ENCODE measurements at places on chromosomes 1 and 21.

DNA sequence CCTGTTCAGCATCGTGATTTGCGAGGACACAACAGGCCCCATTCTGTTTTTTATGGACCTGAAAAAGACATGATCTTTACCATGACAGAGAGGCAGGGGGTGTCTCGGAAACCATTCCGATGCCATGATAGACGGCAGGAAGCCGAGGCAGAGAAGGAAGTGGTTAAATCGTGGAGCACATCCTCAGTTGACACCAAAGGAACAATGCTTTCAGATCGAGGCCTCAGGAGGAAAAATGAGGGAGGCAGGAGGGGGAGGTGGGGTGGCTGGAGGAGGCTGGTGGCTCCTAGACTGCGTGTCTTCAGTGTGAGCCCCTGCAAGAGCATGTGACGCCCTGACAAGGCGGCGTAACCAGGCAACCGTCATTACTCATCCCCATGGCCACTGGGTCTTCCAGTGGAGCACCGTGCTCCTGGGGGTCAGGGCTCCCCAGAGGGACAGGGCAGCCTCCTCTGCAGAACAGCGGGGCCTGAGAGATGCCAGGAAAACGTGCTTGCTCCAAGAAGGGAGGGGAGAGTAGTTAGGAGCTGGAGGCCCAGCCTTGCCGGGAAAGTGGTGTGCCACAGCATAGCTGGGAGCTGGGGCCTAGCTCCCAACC, 172.8 kb upstream of the TMEM51 start:
- DNase-seq = peak; percentile 72

DNA sequence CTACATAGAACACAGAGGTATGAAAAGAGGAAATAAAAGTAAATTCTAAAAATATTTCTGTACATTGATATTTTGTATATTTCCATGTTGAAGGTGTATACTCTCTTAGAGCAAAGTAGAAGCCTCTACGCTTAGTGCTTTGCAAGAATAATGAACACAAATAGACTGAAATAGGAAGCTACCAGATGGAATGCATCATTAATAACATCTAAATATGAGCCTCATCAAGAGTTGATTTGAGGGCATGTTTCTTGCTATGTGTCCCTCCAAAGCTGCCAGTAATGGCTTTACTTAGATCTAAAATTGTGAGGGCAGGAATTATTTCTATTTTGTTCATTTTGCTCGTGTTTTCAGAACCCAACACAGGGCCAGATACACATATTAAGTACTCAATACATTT, 94.4 kb downstream of the KCNT2 start:
- DNase-seq = no peak

GRCh38 chr21:37087188-37087587, 14.1 kb downstream of the TTC3 start:
- DNase-seq = peak; percentile 71

DNA sequence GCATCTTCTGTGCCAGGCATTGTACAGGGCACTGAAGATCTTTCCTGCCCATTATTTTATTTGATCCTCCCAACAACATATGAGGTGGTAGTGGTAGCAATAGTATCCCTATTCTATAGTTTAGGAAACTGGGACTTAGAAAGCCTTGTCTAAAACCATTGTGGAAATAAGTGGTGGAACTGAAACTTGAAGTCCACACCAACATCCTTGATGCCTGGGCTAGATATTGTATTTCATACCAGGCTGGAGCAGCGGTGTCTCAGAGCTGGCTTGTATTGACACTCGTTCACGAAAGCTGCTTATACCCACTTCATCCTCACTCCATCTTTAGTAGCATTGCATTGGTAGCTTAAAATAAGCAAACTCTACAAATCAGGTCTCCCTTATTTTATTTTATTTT, 9.7 kb upstream of the CTSS start:
- DNase-seq = no peak

- DNase-seq = peak; percentile 95
Measured at GRCh38 chr1:203906932-203907331, 45.5 kb downstream of the SNRPE start.

DNA sequence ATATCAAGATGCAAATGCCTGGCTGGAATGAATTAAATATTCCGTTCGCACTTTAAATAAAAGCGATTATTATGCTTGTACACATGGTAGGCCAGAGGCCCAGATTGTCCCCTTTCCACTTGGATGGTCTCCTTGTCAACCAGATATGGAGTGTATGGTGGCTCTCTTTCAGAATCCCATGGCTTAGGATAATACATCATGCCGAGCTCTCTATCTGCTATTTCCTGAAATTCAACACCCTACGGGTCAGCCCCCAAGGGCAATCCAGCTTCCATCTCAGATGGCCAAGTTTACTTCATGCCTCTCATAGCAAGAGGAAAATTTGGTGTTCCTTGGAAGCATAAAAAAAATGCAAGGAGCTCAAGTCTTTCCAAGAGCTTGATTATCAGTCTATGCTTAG, 25.4 kb upstream of the FMO1 start:
- peak; percentile 66 for DNase-seq

DNA sequence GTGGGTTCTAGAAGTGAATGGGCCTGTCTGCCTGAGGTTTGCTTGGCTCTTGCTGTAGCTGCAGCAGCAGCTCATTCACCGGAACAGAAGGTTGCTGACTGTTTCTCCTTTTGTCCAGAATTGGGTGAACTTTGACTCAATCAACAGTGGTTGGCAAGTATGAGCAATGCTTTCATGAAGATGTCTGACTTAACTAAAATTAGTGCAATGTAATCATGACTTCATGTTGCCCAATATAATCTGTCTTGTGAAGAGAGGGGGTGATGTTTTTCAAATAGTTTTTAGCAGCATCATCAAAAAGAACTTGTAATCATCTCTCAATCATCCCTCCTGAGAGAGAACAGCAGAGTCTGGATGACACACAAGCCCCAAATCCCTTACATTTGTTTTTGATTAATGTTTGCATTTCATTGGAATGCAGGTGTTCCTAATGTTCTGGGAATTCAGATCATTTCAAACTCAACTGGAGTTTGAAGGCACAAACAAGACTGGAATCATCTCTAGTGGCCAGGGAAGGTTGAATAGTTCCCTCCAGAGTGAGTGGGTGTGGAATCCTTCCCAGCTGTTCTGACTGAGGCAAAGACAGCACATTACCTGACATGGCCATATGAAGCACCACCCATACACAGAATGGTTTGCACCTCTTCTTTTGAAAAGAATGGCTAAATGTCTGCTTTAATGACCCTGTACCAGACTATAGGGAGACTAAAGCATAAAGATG, 82.9 kb downstream of the HLX start:
- peak; percentile 96 for DNase-seq

GRCh38 chr1:232009741-232010140, 383.2 kb downstream of the DISC1 start:
- DNase-seq = no peak

GRCh38 chr1:184854036-184854435, 99.4 kb upstream of the EDEM3 start:
- no peak for DNase-seq

- DNase-seq = no peak
Measured at GRCh38 chr1:182629499-182630096, 25.4 kb upstream of the RGS16 start.

DNA sequence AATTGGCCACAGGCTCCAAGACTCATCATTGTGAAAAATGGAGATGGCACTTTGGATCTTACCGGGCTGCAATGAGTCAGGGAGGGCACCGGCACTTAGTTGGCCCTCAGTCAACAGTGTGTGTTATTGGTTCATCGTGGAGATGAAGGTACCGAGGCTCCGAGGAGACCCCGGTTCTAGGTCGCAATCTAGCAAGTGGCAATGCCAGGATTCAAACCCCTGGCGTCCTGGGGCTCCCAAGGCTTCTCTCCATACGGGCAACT, 49.0 kb upstream of the ACOT11 start:
- DNase-seq = no peak

DNA sequence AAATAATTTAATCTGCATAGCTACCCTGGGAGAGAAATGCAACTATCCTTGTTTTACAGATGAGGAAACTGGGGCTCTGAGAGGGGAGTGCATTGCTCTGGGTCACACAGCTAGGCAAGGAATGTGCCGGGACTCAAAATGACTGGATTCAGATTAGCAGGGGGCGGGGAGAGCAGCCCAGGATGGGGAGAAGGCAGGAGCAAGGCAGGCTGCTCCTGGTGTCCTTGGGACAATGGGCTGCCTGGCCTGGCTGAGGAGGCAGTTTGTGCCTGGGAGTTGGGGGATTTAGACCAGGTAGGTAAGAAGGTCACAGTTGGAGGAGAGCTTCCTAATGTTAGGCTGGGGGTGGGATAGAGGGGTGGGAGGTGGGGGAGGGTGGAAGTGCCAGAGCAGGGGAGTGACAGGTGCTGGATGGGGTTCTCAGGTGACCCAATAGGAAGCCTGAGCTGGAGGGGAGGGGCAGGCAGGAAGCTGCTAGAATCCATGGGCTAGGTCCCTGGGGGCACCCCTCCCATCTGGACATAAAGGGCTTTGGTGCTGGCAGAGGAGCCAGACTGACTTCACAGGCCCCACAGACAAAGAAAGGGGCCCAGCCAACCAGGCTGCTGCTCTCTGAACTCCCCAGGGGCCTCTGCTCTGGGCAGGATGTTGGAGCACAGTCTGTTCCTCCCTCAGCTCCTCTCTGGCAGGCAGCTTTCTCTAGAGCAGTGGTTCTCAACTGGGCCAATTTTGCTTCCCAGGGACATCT, 29.0 kb downstream of the TRIM62 start:
- DNase-seq = peak; percentile 76

- peak; percentile 92 for DNase-seq
Measured at GRCh38 chr1:47409311-47410067, 6.6 kb upstream of the FOXE3 start.

GRCh38 chr1:41122851-41123518, 101.5 kb upstream of the SLFNL1 start:
- peak; percentile 95 for DNase-seq

DNA sequence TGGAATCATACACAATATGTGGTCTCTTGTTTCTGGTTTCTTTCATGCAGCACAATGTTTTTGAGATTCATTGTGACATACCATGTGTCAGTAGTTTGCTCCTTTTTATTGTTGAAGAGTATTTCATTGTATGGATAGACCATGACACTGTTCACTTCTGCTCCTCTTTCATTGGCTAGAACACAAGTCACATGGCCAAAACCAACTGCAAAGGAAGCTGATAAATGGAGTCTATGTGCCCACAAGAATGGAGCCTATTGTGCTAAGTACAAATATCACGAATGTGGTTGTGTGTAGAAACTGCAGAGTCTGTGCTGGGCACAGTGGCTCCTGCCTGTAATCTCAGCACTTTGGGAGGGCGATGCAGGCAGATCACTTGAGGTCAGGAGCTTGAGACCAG, 28.6 kb upstream of the FNBP1L start:
- DNase-seq = no peak

GRCh38 chr1:178724728-178725465, at the start of gene RALGPS2:
Gene RALGPS2, plus strand, starts transcription at chr1:178725244. Its CDS starts 51,521 bp downstream, at chr1:178776765.
- DNase-seq = peak; percentile 84

DNA sequence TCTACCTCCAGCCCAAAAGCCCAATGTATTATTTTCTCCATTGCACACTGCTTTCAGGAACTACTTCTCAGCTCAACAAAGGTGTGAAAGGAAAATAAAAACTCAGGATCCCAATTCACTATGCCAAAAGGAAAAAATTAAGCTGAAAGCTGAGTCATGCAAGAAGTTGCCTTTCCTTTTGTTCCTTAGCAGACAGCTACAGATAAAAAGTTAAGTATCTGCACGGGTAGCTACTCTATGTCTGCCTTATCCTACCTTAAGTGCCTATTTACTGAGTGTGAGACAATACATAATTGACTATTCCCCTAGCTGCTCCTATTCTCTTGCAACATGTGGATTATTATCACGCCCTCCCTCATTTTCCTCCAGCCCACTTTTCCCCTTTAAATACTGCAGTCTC, 84.1 kb downstream of the ADCY10 start:
- DNase-seq = no peak

- DNase-seq = no peak
Measured at GRCh38 chr1:211908951-211909350, 78.4 kb upstream of the LPGAT1 start.

DNA sequence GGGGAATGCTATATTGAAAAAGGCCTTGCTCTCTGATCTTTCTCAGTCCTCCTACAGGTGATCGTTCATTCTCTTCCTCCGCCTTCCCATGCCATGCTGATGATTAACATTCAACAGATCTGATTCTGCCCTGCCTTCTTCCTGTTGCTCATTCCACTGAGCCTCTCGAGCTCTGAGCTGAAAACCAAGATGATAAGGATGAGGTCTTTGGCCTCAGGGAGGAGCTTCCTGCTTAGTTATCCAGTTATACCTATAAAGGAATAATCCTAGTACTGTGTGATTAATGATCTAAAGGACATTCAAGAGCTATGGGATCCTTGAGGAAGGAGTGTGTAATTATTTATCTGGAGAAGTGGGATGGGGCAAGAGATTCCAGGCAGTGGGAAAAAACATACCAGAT, 25.2 kb upstream of the MAP3K7CL start:
- DNase-seq = peak; percentile 37

DNA sequence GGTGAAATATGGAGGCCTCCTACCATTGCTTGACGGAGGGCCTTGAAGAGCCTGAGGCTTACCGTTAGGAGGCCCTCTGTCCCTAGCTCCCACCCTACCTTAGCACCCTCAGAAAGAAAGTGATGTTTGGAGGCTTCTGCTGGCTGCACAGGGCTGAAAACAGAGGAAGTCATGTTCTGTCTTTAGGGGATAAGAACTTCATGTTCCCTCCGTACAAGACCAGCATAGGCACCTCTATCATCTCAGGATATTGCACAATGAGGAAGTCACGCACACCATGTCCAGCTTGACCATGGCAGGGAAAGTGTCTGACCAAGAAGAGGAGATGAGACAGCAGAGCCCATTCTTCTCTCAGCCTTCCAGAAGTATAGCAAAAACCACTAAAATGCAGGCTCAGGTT, 13.8 kb downstream of the ADORA3 start:
- DNase-seq = no peak

DNA sequence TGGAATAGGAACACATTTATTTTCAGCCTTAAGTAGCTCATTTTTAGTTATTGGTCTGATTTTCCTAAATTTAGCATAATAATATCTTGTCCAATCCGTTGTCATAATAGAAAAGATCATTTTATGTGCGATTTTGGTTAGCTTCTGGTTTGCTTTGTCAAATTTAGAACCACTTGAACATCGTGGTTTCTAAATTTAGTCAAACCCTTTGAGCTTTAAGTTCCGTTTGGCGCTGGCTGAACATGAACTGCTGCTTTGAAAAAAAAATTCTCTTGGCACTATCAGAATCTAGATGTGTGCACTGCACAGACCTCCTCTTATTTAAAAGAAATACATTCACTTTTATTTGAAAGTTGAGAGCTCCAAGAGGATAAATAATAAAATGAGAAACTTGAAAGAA, 370.6 kb downstream of the PTPRC start:
- no peak for DNase-seq

- no peak for DNase-seq
Measured at GRCh38 chr1:60890664-60891063, 191.7 kb upstream of the NFIA start.

- no peak for DNase-seq
Measured at GRCh38 chr1:167387251-167387910, 130.9 kb downstream of the CD247 start.
